Activated naive CD4-positive, alpha-beta T cell treated with anti-CD3 and anti-CD28 coated beads, Interleukin-2, amount 50 U/mL, for 72 hours (primary cell): ENCODE measurements at places on chromosomes 6 and 20. TPM values are rescaled to one million over a fixed set of nuclear protein-coding genes. Genes with fewer than 3 reads are reported as not detected.

GRCh38 chr6:106069478-106069877 is 16.7 kb upstream of the PRDM1 start:
- DNase-seq, result no peak

GRCh38 chr6:73937805-73938204 is 241.8 kb downstream of the CD109 start:
- DNase-seq, result no peak

DNA sequence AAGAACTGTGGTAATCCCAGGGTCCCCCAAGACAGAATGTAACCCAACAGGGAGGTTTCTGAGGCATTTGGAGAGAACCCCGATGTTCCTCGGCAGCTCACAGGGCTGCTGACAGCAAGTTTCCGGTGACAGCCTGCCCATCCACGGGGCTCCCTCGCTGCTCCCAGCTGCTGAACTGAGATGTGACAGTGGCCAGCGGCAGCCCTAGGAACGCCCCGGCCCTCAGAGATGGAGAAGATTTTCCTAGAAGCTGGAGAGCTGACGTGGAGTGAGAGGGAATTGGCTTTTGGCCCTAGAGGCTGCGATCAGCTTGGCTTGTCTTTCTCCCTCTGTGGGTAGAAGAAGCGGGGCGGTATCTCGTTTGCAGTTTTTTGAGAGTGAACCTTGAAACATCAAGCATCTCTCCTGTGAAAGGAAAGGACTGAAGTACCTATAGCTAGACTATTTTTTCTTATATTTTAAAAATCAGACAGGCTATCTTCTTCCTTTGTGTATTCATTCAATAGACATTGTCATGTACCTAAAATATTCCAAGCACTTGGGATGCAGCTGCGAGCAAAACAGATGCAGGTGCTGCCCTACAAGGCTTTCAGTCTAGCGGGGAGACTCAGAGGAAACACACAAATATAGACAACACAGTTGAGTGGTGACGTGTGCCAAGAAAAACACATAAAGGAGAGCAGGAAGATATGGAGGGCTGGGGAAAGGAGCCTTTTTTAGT is 28.4 kb upstream of the NFATC2 start:
- DNase-seq, result no peak

DNA sequence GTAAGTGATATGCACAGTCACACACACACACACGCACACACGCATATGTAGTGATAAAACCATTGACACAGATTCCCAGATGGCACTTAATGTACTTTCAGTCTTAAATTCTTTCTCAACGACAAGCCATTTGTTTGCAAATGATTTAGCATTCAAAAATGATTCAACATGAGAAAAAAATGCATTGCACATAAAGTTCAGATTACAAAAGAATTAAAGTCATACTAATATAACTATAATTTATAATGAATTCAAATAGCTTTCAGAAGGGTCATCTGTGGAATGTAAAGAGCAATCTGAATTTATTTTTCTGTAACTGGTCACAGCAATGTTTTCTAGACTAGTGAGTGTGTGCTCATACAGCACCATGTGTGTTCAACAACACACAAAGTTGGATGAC is 521.6 kb upstream of the ZNF337 start:
- DNase-seq, result no peak

- DNase-seq, result no peak
These were observed 21.3 kb downstream of the ANKRD6 start for GRCh38 chr6:89454300-89454699.

Gene CST2
- not detected for total RNA-seq
